ENCODE measurements at places on chromosomes 7 and 10.

DNA sequence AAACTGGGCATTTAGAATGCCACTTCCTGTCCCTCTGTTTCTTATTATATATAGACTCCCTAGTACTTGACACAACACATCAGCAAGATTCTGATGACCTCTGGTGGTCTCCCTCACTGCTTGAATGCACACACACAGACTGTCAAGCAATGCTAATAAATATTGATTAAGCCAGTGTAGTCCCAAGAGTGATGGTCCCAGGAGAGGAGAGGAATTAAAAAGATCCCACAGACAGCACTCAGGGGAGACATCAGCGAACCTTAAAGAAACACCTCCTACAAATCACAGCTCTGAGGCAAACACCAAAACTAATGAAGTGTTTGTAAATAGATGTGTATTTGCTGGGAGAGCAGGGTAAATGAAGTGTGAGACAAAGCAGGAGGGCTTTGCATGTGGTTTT, 1291.2 kb downstream of the XPNPEP1 start:
- no peak for DNase-seq

- DNase-seq = no peak
Measured at GRCh38 chr7:70700941-70701425, 431.0 kb upstream of the GALNT17 start.

- no peak for DNase-seq
Measured at GRCh38 chr7:92840316-92840715, 3.9 kb upstream of the CDK6 start.

DNA sequence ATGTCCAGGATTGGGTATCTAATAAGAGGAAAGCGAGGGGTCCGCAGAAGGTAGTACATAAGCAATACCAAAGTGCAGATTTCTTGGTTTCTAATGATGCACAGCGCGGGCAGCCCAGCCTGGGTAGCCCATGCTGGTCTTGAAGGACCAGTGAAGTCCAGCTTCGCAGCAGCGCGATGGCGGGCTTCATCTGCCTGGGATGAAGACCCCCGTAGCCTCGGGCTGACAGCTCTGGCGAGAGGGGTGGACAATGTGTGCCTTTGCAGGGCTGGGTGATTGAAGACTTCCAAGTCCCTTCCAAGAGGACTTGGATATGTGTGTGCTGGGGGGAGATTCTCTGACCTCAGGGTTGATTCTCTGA, 2.2 kb downstream of the SORCS3 start:
- no peak for DNase-seq

DNA sequence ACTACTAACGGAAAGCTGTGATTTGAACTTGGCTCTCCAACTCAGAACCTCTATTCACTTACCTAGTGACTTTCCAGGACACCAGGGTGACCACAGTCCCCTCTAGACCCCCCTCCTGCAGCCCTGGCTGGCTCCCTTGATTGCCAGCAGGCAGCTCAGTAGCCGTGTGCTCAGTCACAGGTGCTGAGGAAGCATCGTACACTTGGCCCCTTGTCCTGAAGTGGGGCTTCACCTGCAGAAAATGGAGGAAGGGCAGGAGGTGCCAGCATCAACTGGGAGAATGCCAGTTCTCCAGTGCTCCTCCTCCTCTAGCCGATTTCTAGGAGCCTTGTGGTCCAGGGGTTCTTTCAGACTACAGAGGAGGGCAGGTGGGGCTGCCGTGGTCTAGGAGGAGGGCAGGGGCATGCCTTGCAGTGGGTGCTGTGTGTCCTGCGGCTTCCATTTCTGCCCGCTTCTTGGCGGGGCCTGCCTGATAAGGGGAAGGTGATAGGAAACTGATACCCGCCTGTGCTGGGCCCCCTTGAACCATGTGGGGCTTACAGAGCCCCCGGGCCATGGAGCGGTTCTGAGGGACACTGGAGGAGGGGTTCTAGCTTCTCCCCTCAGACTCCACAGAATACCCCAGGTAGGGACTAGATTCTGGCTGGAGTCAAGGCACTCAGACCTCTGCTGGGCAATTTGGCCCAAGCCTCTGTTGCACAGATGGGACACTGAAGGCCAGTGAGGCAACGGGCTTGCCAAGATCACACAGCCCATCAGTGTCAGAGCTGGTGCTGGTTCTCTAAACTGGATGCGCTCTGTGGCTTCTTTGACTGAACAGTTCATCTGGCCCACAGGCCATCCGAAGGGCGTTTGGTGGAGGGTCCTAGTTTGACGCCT, 14.0 kb downstream of the FAM241B start:
- no peak for DNase-seq

DNA sequence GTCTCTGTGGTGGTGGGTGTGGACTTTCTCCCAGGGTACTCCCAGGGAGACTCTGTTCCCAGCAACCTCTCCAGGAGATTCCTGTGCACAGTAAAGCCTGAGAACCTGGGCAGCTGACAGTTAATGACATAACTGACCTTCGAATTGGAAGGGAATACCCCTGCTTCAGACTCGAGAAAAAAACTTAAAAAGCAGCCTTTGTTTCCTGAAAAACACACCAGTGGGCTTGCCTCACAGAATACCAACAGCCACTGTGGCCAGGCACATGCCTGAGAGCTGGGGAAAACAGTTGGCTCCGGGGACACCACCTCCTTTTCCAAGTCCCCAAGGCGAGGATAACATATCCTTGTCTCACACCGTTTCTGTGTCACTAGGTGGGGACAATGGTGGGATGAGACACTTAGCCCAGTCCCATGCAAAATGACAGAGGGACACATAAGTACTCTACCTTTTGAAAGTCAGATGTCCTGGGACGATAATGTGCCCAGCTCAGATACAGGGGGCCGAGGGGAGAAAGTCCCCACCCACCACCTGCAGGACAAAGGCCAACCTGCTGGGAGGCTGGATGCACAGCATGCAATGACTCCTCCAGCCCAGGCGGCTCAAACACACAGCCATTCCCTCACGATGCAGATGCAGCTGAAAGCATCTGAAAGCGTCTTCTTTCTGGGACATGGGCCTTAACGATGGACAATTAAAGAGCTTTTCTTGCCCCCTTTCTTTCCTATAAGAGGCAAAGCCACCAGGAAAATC, 65.6 kb downstream of the HIPK2 start:
- DNase-seq = no peak

DNA sequence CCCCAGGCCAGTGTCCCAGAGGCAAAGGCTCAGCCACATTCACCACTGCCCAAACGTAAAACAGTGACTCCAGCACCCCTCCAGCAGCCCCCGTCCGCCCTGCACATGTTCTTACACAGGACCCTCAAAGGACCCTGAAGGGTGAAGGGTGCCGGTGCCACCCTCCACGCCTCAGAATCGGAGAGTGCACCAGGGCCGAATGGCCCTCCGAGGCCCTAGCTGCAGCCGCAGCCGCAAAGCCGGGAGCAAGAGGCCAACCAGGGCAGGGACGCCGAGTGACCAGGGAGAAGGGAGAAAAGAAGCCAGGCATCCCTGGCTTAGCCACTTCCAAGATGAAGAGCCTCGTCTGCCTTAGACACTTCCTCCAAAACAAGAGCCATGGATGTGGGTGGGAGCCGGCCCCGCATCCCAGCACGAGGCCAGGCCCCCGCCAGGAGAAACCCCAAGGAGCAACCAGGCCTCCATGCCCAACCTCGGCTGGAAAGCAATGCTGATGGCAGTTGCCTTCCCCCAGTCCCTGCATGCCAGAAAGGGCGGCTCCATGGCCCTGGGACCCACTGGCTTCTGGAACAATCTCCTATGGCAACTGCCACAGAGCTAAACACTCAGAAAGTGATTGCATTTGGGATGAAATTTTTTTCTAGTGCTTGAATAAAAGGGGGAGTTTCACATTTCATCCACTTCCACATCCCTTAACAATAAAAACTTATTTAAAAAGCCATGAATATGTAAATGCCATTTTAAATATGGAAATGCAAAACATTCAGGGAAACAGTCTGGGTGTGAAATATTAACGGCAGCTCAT, 92.3 kb downstream of the MAD1L1 start:
- no peak for DNase-seq

GRCh38 chr10:79390551-79391229, 43.4 kb downstream of the PPIF start:
- DNase-seq = no peak

- no peak for DNase-seq
Measured at GRCh38 chr7:33300131-33300530, 170.8 kb downstream of the BBS9 start.

DNA sequence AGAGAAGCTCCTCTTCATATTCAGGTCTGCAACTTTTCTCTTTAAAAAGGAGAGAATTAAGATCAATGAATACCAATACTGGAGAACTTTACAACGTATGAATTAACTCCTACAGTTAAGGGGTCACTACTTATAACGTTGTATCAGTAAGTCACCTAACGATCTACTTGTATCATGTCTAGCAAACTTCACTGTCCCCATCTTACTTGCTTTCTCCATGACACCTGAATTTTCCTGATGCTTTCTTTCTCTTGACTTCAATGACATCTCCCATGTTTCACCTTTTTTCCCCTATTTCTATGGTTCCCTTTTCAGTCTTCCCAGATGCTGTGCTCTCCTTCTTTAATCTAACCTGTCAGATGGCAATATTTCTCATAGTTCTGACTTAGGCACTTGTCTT, 19.6 kb downstream of the NAMPT start:
- DNase-seq = no peak

- DNase-seq = peak; percentile 86
Measured at GRCh38 chr10:101939008-101939648, 95.5 kb upstream of the KCNIP2 start.

DNA sequence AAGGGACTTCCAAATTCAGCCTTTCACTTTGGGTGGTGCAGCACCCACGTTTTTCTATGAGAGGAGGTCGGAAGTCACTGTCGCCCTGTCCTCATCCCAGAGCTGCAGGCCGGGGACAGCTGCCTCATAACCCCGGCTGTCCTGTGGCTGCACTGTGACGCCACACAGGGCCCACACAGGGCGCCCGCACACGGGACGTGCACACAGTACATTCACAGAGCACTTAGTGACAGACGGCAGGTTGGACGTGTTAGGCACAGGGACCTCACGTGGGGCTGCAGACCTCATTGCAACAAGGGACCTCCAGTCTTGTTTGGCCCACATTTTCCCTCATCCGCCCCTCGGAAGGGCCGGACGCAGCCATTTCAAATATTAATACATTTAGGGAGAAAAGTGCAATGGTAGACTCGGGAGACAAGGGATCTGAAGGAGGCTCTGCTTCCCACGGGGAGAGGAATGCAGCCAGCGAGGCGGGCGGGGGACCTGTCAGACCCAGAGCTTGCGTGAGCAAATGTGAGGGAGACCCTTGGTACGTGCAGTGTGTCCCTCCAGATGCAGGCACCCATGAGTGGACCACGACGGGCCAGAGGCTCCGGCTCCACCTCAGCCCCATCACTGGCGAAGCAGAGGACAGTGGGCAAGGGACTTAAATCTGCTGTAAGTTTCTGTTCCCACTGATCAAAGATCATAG, 86.7 kb downstream of the VOPP1 start:
- no peak for DNase-seq

DNA sequence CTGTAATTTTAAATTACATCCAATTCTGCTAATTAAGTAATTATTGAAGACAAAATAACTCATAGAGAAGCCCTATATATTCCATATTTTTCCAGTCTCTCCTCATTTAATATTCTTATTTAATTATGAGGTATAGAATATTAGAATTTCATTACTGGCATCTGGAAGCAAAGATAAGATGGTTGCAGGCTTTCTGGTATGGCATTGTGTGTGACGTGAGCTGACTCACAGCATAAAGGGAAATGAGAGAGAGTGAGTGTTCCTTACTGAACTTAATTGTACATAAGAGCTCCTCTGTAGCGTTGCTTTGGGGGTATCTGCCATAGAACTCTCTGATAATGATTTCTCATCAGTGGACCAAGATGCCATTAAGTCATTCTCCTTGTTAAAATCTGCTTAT, 127.4 kb upstream of the TEX47 start:
- DNase-seq = no peak

DNA sequence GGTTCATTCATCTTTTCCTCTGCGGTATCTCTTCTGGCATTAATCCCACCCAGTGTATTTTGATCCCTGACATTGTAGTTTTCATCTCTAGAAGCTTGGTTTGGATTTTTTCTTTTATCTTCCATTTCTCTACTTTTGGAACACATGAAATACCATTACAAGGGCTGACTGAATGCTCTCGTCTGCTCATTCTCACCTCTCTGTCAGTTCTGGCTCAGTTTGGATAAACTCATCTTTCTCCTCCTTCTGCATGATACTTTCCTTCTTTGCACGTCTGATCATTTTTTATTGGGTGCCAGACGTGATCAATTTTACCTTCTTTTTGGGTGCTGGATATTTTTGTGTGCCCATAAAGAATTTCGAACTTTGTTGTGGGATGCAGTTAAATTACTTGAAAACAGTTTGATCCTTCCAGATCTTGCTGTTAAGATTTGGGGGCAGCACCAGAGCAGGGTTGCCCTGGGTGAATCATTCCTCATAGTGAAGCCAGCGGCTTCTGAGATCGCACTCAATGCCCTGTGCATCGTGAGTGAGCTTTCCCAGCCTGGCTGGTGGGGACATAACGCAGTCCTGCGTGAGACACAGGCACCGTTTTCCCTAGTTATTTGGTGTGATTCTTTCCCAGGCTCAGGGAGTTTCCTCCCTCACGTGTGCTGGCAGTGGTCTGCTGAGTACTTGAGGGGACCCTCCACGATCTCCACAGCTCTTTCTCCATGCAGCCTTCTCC, 53.8 kb downstream of the LHPP start:
- no peak for DNase-seq

GRCh38 chr7:91880413-91881241, at the start of gene MTERF1:
MTERF1 (minus strand) TSS chr7:91880702; CDS start chr7:91880083, 619 bp downstream.
- peak; percentile 93 for DNase-seq

- DNase-seq = no peak
Measured at GRCh38 chr10:356452-356851, 221.2 kb downstream of the ZMYND11 start.

- DNase-seq = no peak
Measured at GRCh38 chr10:114095559-114096337, 52.1 kb downstream of the ADRB1 start.

DNA sequence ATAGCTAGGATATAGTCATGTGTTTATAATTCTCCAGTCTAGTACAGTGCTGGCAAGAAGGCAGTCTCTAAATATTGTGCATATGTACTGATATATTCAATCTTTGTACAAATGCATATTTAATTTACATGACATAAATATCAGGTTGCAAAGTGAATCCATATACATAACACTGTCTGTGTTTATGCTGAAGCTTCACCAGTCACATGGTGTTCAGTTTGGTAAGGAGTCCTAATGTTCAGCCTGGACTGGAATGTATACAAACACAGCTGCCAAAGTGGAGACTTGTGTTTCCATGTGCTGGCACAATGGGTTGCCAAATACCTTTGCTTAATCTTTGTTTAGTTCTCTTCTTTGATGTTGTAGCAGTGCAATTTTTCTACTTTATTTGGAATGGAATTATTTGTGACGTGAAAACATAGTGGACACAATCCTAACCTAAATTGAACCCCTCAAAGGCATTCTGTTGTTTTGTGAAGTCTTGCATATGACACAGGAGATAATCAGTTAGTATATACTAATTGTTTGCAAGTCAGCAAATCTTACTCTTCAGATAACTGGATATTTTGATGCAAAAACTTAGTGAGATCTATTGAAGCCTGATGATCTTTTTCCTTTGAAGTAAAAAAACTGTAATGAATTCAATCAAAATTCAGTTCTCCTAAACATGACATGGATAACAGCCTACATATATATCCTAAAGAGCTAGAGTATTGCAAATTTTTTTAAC, 17.3 kb upstream of the ARL4A start:
- peak; percentile 45 for DNase-seq

GRCh38 chr7:84176716-84177115, 17.9 kb downstream of the SEMA3A start:
- DNase-seq = no peak

- no peak for DNase-seq
Measured at GRCh38 chr10:28788252-28788651, 110.9 kb downstream of the BAMBI start.
